Mucosa of descending colon (tissue), 3 donors: ENCODE measurements at places on chromosomes 7 and 10. TPM values are rescaled to one million over a fixed set of nuclear protein-coding genes. Genes with fewer than 3 reads are reported as not detected.
A peak's percentile ranks its signal among the peaks of the same experiment; 100 is the strongest.

- no peak for DNase-seq
Observed at GRCh38 chr7:149586646-149587645, 89.3 kb upstream of the ZNF746 start.

GRCh38 chr10:93542358-93542791 lies 24.1 kb upstream of the FFAR4 start:
- DNase-seq: peak; percentile 83

DNA sequence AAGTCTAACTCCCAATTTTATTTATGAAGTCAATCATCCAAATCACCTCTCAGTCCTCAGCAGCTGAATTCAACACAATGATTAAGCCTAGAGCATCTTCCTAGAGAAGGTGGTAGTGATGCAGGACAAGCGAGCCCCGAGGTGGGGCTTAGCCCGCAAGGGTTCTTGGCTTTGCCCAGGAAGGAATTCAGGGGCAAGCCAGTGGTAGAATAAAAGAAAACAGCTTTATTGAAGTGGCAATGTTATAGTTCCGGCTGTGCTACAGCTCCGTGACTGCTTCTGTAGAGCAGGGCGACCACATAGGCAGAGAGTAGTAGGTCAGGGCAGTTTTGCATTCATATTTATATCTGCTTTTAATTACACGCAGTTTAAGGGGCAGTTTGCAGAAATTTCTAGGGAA lies 18.1 kb downstream of the IL2RA start:
- no peak for DNase-seq

- no peak for DNase-seq
Observed at GRCh38 chr7:22604246-22604645, 104.3 kb upstream of the STEAP1B start.

The ODAD2 gene
- total RNA-seq: 0.31 TPM

The GIMAP7 gene
- total RNA-seq: 11.5 TPM
